ENCODE measurements at places on chromosomes 4 and X.

- H3K4me1 ChIP-seq = no peaks in the 10 kb centered on the region
- H3K27ac ChIP-seq = no peak overlapping the region
- H3K27me3 ChIP-seq = peaks cover 12% of the 10 kb centered on the region
- H3K36me3 ChIP-seq = no peaks in the 10 kb centered on the region
- no peak for DNase-seq
- H3K4me3 ChIP-seq = no peak overlapping the region
Observed at GRCh38 chr4:153074936-153075630, 129.2 kb upstream of the TRIM2 start.

GRCh38 chrX:9464435-9465371, at the start of gene TBL1X:
TSS of gene TBL1X (plus strand) at chrX:9465058. CDS start at chrX:9653587, 188,529 bp downstream.
- DNase-seq = peak; percentile 23
- peaks cover 23% of the 10 kb centered on the region for H3K36me3 ChIP-seq
- H3K27ac ChIP-seq = peak within 1 kb of the TSS; percentile 96
- peaks cover 25% of the 10 kb centered on the region for H3K4me1 ChIP-seq
- no peaks in the 10 kb centered on the region for H3K27me3 ChIP-seq
- H3K4me3 ChIP-seq = peak within 1 kb of the TSS; percentile 78

- H3K27me3 ChIP-seq = no peaks in the 10 kb centered on the region
- H3K4me1 ChIP-seq = peaks cover 24% of the 10 kb centered on the region
- H3K36me3 ChIP-seq = peaks cover 23% of the 10 kb centered on the region
- peak overlapping the region; percentile 84 for H3K27ac ChIP-seq
- peak overlapping the region; percentile 92 for H3K4me3 ChIP-seq
Observed at GRCh38 chr4:80201252-80202151, 4.2 kb downstream of the PRDM8 start.

- no peak for DNase-seq
- no peak overlapping the region for H3K27ac ChIP-seq
- H3K27me3 ChIP-seq = no peaks in the 10 kb centered on the region
- no peaks in the 10 kb centered on the region for H3K36me3 ChIP-seq
- peaks cover 5% of the 10 kb centered on the region for H3K4me1 ChIP-seq
- no peak overlapping the region for H3K4me3 ChIP-seq
Observed at GRCh38 chrX:132411310-132411977, 77.4 kb downstream of the MBNL3 start.

- peaks cover 5% of the 10 kb centered on the region for H3K4me1 ChIP-seq
- peak overlapping the region; percentile 39 for H3K27ac ChIP-seq
- H3K36me3 ChIP-seq = peaks cover 2% of the 10 kb centered on the region
- H3K4me3 ChIP-seq = no peak overlapping the region
Observed at GRCh38 chr4:6546681-6547447, 28.1 kb upstream of the MAN2B2 start.

GRCh38 chr4:11606078-11606477, 177.4 kb upstream of the HS3ST1 start:
- no peaks in the 10 kb centered on the region for H3K4me1 ChIP-seq
- no peak overlapping the region for H3K4me3 ChIP-seq
- no peaks in the 10 kb centered on the region for H3K36me3 ChIP-seq
- H3K27me3 ChIP-seq = no peaks in the 10 kb centered on the region
- no peak overlapping the region for H3K27ac ChIP-seq

- H3K27ac ChIP-seq = peak overlapping the region; percentile 42
- no peaks in the 10 kb centered on the region for H3K27me3 ChIP-seq
- H3K4me1 ChIP-seq = peaks cover 5% of the 10 kb centered on the region
- no peak overlapping the region for H3K4me3 ChIP-seq
Observed at GRCh38 chr4:184250795-184251669, 33.4 kb upstream of the ENPP6 start.

DNA sequence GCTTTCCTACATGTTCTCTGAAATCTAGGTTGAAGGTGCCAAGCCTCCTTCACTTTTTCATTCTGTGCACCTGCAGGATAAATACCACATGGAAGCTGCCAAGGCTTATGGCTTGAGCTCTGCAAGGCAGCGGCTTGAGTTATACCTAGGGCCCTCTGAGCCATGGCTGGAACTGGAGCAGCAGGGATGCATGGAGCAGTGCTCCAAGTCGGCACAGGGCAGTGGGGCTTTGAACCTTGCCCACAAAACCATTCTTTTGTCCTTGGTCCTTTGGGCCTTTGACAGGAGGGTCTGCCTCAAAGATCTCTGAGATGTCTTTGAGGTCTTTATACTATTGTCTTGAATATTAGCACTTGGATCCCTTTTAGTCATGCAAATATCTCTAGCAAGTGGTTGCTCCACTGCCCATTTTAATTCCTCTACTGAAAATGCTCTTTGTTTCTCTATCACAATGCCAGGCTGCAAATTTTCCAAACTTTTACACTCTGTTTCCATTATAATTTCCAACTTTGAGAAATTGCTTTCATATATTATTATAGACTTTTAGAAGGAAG, 536.2 kb upstream of the KLHL4 start:
- H3K27ac ChIP-seq = no peak overlapping the region
- no peaks in the 10 kb centered on the region for H3K36me3 ChIP-seq
- no peak for DNase-seq
- H3K27me3 ChIP-seq = no peaks in the 10 kb centered on the region

GRCh38 chr4:11497972-11498371, 69.3 kb upstream of the HS3ST1 start:
- DNase-seq = no peak
- no peak overlapping the region for H3K4me3 ChIP-seq
- no peaks in the 10 kb centered on the region for H3K36me3 ChIP-seq
- peaks cover 6% of the 10 kb centered on the region for H3K27me3 ChIP-seq
- peaks cover 2% of the 10 kb centered on the region for H3K4me1 ChIP-seq
- no peak overlapping the region for H3K27ac ChIP-seq

GRCh38 chr4:170229006-170229405, 139.2 kb upstream of the AADAT start:
- no peak for DNase-seq
- no peaks in the 10 kb centered on the region for H3K4me1 ChIP-seq
- no peak overlapping the region for H3K4me3 ChIP-seq
- no peaks in the 10 kb centered on the region for H3K27me3 ChIP-seq

DNA sequence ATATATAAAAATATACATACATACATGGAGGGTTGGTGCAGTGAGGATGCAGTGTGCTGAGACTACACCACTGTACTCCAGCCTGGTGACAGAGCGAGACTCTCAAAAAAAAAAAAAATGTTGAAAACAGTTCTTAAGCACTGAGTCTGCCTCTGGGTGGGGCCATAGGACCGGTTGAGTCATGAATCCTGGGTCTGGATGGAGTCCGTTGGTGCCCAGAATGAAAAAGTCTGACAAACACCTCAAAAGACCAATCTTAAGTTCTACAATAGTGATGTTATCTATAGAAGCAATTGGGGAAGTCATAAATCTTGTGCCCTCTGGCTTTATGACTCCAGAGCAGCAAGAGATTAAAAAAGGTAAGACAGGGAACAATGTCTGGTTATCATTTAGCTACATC, 70.4 kb downstream of the FGFBP1 start:
- no peak for DNase-seq
- peaks cover 28% of the 10 kb centered on the region for H3K27me3 ChIP-seq
- H3K27ac ChIP-seq = no peak overlapping the region
- H3K4me3 ChIP-seq = no peak overlapping the region

GRCh38 chr4:8191136-8191747, 7.8 kb upstream of the SH3TC1 start:
- H3K4me1 ChIP-seq = peaks cover 8% of the 10 kb centered on the region
- no peaks in the 10 kb centered on the region for H3K36me3 ChIP-seq
- no peak overlapping the region for H3K4me3 ChIP-seq
- H3K27ac ChIP-seq = no peak overlapping the region
- H3K27me3 ChIP-seq = peaks cover 12% of the 10 kb centered on the region

DNA sequence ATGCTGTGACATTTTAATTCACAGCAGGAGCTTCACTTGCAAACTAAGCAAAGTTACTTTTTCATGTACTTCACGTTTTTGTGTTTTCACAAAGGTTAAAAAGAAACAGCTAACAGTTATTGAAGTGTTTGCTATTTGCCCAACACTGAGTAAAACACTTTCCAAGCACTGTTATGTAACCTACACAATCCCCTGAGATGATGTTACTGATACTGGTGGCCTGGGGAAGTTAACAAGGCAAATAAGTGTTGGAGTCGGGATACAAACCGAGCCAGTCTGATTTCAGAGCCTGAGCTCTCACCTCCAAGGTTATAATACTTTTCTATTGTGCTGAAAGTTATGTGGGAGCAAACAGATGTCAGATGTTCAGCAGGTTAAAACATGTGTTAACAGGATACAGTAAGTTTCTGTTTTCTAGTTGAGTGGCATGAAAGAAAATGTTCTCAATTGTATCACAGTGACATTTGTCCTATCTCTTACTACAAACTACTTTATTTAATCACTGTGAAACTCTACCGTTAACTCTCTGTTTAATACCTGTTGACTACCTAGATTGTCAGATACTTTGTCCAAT, 3.9 kb upstream of the CXCL13 start:
- peaks cover 8% of the 10 kb centered on the region for H3K27me3 ChIP-seq
- H3K27ac ChIP-seq = no peak overlapping the region
- no peak for DNase-seq
- H3K4me1 ChIP-seq = no peaks in the 10 kb centered on the region
- peaks cover 3% of the 10 kb centered on the region for H3K36me3 ChIP-seq

DNA sequence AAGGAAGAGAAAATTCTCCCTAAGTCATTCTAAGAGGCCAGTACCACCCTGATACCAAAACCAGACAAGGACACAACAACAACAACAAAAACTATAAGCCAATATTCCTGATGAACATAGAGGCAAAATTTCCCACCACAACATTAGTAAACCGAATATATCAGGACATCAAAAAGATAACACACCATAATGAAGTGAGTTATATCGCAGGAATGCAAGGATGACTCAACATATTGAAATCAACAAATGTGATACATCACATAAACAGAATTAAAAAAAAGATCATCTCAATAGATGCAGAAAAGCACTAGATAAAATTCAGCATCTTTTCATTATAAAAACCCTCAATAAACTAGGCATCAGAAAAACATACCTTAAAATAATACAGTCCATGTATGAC, 1844.4 kb upstream of the PCDH10 start:
- no peak overlapping the region for H3K27ac ChIP-seq
- H3K36me3 ChIP-seq = no peaks in the 10 kb centered on the region

- no peak overlapping the region for H3K4me3 ChIP-seq
- H3K27ac ChIP-seq = no peak overlapping the region
- H3K4me1 ChIP-seq = no peaks in the 10 kb centered on the region
- H3K27me3 ChIP-seq = peaks cover 53% of the 10 kb centered on the region
- no peaks in the 10 kb centered on the region for H3K36me3 ChIP-seq
- DNase-seq = no peak
Observed at GRCh38 chr4:2094545-2094944, 35.4 kb downstream of the NAT8L start.

GRCh38 chrX:46573331-46573891, at the start of gene CHST7:
TSS of gene CHST7 (plus strand) at chrX:46573765. CDS start at chrX:46573932, 167 bp downstream.
- peak; percentile 42 for DNase-seq
- peaks cover 29% of the 10 kb centered on the region for H3K4me1 ChIP-seq
- H3K36me3 ChIP-seq = no peaks in the 10 kb centered on the region
- peak within 1 kb of the TSS; percentile 76 for H3K27ac ChIP-seq
- no peaks in the 10 kb centered on the region for H3K27me3 ChIP-seq
- H3K4me3 ChIP-seq = peak within 1 kb of the TSS; percentile 74

DNA sequence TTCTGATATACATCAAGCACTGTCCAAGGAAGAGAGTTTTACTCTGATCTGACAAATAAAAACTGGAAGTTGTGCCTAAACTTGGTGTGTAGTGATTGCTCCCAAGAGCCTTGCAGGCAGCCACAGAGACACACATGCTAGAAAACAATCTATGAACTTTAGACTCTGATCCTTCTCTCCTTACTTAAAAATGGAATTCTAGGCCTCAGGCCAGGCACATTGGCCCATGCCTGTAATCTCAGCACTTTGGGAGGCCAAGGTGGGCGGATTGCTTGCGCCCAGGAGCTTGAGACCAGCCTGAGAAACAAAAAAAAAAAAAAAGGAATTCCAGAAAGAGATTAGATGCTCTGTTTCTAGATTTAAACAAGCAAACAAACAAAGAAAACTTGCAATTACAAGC, 45.6 kb upstream of the S100G start:
- H3K27me3 ChIP-seq = no peaks in the 10 kb centered on the region
- H3K36me3 ChIP-seq = peaks cover 4% of the 10 kb centered on the region
- DNase-seq = no peak
- H3K4me1 ChIP-seq = no peaks in the 10 kb centered on the region
- H3K4me3 ChIP-seq = no peak overlapping the region

GRCh38 chr4:40601641-40602040, 28.0 kb downstream of the RBM47 start:
- no peak overlapping the region for H3K4me3 ChIP-seq
- no peak for DNase-seq
- no peaks in the 10 kb centered on the region for H3K4me1 ChIP-seq

DNA sequence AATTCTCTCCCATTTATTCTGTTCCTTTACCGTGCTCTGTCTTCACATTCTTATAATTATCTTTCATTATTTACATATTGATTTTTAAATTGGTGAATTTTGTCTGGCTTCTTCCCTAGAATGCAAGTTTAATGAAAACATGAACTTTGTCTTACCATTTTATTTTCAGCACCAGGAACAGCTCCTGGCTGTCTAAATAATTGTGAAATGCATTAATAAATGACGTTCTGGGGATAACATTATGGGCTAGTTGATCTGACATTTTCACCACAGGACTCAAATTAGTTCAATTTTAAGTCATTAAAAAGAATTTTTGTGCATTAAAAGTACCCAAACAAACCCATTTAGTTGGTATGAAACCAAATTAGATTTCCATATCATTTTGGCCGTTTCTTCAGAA, 97.5 kb downstream of the KCTD8 start:
- H3K36me3 ChIP-seq = no peaks in the 10 kb centered on the region
- H3K4me3 ChIP-seq = no peak overlapping the region
- DNase-seq = no peak
- no peak overlapping the region for H3K27ac ChIP-seq
- H3K4me1 ChIP-seq = no peaks in the 10 kb centered on the region
